ENCODE measurements at places on chromosomes 12 and 14. TPM values are rescaled to one million over a fixed set of nuclear protein-coding genes. Genes with fewer than 3 reads are reported as not detected.

LALBA gene
- total RNA-seq = not detected

IQSEC3 gene
- total RNA-seq = 1.3 TPM

SLC10A1 gene
- total RNA-seq = not detected

FSCB gene
- total RNA-seq = not detected

BIN2 gene
- not detected for total RNA-seq

HDAC7 gene
- total RNA-seq = 28.1 TPM

NDRG2 gene
- total RNA-seq = 0.50 TPM

GPR65 gene
- total RNA-seq = 0.17 TPM

FZD10 gene
- not detected for total RNA-seq

TSPAN19 gene
- not detected for total RNA-seq

HOXC5 gene
- total RNA-seq = not detected

AKAP6 gene
- 10.9 TPM for total RNA-seq

MOAP1 gene
- total RNA-seq = 16.9 TPM
